ENCODE measurements at places on chromosomes 5 and 9.
A peak's percentile ranks its signal among the peaks of the same experiment; 100 is the strongest.

GRCh38 chr5:36242534-36243485 is 1.1 kb upstream of the NADK2 start:
- peak; percentile 3 for DNase-seq

GRCh38 chr5:53083927-53084326 is 25.6 kb downstream of the MOCS2 start:
- DNase-seq, result no peak

DNA sequence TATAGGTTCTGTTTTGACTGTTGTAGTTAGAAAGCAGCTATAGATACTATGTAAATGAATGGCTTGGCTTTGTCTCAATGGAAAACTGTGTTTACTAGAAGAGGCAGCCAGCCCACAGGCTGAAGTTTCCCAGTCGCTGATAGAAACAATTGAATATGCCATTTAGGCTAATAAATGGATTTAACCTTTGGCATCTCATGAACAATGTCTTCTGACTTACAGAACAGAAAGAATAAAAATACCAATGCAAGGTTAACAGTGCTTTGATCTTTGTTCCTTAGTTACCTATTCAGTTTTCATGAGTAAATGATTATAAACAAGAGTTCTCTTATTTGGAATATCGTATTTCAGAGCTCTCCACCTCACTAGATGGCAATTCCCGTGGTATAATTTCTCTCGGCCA is 120.6 kb downstream of the PAM start:
- no peak for DNase-seq

DNA sequence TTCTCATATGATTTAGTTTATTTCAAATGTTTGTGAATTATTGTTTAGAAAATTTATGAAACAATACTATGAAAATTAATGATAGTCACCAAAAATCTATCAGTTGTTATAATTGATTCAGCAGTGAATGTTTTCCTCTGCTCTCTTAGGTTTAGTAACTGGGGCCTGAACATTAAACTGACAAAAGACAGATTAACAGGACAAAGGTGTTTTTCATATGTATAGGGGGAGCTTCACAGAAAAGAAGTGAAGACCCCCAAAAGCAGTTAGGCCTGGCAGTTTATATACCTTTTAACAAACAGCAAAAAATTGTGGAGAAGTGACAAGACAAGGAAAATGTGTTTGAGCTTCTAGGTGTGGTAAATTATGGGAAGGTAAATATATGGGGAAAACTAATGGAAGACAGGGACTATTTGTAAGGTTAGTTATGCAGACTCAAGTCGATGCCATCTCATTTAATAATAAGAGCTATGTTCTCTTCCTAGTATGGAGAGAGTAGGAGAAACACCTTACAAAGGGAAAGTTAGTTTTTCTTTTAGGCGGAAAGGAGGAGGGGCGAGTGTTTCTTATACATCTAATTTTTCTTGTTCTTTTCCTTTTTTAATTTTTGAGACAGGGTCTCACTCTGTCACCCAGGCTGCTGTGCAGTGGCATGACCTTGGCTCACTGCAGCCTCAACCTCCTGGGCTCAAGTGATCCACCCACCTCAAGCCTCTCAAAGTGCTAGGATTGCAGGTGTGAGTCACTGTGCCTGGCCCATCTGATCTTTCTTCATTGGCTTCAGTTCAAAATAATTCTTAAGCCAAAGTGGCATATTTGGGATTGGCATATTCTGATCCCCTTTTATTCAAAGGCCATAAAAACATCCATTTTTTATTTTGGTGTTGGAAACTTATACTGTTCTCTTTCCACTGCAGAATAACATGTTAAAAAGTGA is 77.8 kb downstream of the C9orf153 start:
- no peak for DNase-seq

DNA sequence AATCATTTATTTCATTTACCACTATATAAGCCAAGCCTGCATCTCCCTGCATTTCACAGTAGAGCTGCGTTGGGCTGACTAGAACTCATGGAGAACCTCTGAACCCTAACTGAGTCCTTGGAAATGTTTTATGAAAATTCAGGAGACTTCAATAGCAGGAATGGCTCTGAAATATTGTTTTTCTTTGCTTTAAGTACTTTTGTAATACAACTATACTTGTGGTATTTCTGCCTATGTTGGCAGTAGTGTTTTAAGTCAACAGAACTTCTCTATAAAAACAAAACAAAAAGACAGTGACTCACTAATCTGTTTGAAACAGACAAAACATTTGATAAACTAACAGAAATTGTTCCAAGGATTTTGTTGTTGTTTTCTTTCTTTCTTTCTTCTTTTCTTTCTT is 489.2 kb upstream of the MEF2C start:
- no peak for DNase-seq

DNA sequence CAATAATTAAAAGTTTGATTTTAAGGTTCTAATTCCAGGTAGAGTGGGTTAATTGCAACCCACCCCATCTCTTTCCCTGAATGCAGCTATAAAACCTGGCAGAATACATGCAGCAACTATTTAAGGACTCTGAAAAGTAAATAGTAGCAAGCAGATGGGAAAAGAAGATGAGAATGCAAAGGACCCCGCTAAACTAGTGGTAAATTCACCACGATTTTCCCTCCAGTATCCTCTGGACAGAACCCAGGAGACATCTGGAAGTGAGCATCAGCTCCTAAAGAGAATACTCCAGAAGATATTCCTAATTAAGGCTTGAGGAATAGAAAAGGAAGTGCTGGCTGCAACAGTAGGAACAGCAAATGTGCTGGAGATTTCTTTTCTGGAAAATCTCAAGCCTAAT is 170.9 kb downstream of the FRMD3 start:
- DNase-seq, result no peak

- DNase-seq, result no peak
Observed at GRCh38 chr5:12876541-12877298, 972.5 kb upstream of the CTNND2 start.

- DNase-seq, result no peak
Observed at GRCh38 chr5:96051401-96051830, 89.8 kb upstream of the ELL2 start.

GRCh38 chr5:166906991-166907713 is 1384.3 kb upstream of the WWC1 start:
- no peak for DNase-seq

DNA sequence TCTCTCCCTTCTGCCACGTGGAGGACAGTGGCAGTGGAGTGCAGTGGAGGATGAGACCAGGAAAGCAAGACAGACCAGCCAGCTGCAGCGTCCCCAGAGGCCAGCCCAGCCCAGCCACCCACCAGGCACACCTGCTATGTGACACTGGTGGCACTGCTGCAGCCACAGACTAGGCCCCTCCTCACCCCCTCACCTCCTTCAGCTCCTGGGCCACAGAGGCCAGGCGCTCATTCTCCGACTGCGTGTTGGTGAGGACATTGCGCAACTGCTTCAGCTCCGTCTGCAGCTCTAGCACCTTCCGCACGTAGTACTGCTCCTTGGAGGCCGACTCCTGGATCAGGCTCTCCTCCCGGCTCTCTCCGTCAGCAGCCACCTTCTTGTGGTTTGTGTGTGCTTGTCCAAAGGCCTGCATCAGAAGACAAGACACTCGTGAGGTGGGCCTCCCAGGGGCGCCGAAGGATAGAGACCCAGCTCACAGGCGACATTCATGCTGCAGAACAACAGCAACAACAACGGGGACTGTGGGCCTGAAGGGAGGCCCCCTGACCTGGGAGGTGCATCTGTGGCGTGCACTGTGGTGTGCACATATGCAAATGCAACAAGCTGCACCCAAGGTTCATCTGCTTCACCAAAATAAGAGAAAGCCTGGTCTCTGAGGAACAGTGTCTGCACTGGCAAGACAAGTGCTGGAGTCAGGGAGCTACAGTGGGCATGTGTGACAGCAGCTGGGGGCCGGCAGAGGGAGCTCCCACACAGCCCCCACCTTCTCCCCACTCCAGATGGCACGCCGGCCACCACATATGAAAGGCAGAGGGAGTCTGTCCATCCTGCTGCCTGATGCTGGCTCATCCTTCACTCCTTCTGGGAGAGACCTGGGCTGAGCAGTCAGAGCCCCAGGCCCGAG is 35.5 kb downstream of the BICD2 start:
- DNase-seq, result no peak

- DNase-seq, result peak; percentile 45
Observed at GRCh38 chr9:137077758-137078693, 709 bp downstream of the UAP1L1 start.

- DNase-seq, result no peak
Observed at GRCh38 chr9:77016526-77017504, 2.6 kb upstream of the FOXB2 start.

DNA sequence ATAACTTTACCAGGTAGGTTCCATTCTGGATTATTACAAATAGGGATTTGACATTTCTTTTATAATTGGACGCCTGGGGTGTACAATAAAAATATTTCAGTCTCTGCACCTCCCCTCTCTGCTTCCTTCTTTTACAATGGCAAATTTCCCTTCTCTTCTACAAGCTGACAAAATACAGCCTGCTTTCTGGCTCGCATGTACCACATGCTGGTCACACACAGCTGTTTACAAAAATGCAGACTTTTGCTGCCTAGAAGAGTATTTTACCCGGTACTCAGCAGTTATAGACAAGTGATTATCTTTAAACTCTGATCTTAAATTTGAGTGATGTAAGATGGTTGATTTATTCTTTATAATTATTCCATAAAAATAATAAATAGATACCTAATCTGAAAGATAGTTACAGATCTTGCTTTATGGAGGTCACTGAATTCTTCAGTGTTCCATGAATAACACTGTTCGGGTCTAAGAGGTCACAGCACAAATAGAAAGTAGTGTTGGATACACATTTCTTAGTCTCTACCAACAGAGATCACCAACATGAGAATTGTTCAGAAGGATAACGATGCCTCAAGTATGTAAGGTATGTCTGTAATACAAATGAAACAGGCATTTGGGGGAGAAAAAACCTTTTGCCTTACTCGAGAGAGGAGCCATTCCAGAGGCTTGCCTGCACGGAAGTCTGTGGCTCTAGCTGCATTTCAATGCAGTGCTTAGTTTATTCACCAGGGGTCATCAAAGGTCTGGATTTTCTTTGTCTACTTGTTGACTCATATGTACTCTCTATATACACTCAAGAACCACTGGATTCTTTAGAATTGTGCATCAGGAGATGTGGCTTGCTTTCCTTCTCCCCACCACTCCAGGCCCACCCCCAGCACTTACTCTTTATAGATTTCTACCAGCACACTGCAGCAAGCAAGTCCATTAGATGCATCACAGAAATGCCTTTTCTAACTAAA is 206.6 kb upstream of the RFX3 start:
- peak; percentile 47 for DNase-seq

DNA sequence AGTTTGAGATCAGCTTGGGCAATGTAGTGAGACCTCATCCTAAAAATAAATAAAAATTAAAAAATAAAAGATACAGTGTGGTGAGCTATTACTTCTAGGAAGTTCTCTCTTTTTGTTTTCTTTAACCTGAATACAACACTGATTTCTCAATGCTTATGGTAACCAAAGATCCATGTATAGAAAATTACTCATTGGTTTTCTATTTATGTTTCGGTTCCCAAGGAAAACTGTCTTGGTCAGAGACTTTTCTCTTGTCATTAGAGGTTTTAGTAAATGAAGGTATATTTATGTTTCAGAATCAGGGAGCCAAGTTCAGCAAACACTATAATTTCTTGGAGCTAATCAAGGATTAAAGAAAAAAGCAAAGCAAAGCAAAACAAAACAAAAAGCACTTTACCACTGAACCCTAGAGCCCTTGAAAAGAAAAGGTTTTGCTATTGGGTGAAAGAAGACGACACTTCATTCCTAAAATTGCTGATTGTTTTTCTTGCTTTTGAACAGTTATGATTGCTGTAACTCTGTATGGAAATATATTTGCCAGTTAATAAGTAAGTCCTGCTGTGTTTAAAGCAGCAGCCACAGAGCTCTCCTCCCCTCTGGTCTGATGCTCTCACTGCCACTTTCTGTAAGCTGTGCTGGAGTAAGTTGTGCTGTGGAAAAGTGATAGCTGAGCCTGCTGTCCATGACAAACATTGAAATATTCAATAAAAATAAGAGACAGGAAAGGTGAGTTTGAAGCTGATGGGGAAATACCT is 298.2 kb downstream of the CD180 start:
- no peak for DNase-seq

DNA sequence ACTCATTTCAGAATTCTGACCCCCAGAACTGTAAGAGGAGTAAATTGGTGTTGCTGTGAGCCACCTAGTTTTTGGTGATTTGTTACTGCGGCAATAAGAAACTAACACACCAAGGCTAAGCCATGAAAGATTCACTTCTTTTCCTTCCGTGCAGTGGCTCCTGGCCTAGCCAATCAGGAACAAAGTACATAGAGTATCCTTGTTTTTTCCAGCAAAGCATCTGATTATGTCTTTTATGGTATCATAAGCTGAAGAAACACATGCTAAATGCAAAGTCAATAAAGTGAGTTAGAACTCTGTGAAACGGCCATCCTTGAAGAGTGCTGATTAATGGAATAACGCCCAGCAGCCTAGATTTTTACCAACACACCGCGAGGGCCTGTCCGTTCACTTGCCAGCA is 11.4 kb downstream of the RNF130 start:
- DNase-seq, result no peak

GRCh38 chr5:172274951-172275753 is 8.4 kb downstream of the UBTD2 start:
- no peak for DNase-seq

DNA sequence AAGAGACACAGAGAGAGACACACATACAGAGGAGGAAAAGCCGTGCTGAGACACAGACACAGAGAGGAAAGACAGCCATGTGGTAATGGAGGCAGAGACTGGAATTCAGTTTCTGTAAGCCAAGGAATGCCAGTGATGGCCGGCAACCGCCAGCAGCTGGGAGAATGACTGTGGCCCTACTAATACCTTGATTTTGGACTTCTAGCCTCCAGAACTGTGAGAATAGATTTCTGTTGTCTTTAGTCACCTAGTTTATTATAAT is 90.2 kb downstream of the TARS1 start:
- DNase-seq, result no peak

DNA sequence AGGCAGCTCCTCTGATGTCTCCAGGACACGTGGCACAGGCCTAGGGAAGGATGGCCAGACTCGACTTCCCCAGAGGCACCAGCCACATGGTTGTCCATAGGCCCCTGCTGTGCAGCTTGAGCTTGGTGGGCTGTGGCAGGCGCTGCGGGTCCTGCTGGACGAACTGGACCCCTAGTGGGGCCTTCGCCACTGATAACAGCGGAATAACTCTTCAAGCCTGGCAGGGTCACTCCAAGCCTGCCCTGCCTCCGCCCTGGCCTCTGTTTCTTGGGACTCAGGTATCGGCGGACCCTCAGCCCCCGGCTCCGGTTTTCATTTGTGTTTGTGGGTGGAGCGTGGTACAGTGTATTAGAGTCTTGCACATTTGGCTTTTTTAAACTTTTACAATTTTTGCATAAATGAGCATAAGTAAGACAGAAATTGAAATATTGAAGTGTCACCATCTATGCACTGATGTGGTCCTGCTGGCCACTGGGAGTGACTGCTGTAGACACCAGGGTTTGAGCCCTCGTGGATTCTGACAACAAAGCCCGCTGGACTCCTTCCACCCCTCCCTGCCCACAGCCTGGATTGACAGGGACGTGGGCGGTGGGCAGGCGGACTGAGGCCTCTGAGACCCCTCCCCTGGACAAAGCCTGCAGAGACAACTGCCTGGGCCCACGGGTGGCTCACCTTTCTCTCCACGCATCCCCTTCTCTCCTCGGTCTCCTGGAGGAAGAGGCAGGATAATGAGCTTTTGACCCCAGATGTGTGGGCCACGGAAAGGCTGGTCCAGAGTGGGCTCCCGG is 3.8 kb downstream of the FCN1 start:
- no peak for DNase-seq
